AG08395 (cell line): ENCODE measurements at places on chromosomes 5 and 9.

DNA sequence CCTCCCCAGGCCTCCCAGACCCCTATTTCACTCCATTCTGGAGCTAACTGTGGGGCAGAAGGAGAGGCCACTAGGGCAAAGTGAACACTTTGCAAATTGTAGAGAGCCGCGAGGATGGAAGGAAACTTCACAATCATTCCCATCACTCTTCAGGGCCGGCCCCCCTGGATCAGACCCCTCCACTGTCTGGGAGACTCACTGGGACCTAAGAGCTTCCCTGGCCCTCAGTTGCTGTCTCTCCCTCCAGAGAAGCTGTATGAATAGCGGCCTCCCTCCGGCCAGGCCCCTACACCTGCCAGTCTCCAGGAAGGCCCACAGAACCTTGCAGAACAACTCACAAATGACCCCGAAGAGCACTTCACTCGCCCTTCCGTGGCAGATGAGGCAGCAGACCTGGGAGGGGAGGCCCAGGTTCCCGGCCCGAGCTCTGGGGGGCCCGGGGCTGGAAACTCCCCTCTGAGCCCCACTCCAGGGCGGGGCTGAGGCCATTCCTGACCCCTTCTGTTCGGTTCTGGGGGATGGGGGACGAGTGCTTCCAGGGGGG lies 141.9 kb upstream of the IER5L start:
- DNase-seq, result no peak

GRCh38 chr9:31027678-31028077 lies 1356.8 kb upstream of the ACO1 start:
- DNase-seq, result no peak

DNA sequence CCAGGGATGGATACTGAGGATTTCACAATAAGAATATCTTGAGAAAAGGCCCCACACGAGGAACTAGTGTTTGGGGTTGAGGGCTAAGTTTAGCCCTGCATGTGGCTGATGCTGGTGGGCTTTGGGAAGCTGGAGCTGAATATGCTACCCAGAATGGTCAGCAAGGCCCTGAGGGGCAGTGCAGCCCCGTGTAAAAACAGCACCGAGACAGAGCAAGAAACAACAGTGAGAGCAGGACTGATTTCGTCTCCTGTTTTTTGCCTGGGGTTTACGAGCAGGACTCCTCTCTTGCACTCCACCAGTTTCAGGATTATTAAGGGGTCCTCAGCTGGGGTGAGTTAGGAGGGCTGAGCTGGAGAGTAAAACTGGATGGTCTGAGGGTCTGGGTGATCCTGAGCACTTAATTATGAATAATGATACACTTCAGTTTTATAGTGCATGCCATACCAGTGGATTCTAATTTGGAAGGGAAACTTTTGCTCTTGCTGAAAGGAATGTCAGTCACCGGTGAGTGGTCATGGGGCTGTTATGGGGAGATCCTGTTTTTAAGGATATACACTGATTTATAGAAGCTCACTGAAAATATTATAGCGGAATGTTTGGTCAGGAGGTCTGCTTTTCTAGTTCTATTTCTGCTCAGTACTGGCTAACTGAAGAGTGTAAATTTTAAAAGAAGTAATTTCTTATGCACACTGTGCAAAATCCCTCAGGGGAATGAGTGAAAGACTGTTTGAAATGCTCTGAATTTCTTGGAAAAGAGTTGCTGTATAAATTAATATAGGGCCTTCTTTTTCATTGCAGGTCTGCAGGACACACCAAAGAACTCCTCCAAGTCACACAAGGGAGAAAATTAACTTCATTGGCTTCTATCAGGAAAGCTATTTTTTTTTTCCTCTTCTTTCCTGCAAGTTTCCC lies 42.7 kb upstream of the NFIB start:
- no peak for DNase-seq

DNA sequence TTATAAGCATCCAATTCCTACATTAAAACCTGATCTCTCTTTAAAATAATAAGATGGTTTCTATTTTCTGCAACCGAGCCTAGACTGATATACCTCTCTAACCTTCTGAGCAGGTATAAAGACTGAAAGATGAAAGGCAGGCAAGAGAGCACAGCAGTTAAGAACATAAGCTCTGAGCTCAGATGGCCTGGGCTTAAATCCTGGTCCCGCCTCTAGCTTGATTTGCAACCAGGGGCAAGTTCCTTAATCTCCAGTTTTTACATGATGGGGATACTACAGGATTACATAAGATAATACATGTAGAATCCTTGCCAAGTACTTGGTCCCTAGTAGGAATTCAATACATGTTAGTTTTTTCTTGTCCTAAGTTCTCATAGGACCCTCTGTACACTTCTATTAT lies 33.9 kb downstream of the SLC24A2 start:
- DNase-seq, result no peak

DNA sequence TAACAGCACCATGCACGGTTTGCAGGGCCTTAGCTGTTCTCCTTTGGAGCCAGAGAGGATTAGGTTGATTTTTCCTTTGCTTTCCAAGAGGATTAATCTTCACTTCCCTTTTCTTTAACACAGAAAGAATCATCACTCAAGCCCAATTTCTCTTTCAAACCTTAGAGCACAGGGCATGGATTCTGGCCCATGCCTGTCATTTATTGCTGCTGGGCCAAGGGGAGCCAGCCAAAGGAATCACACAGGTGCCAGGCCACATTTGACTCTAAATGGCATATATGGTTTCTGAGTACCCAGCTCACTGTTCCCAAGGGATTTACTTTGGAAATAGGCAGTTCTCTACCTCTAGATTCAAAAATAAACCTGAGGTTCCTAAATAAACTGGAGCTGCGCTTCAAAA lies 58.3 kb downstream of the FBXL7 start:
- DNase-seq, result no peak

GRCh38 chr5:5432020-5432707 lies 9.7 kb downstream of the ICE1 start:
- DNase-seq, result peak; percentile 52

GRCh38 chr9:127783111-127784008 lies 2.5 kb upstream of the CDK9 start:
- no peak for DNase-seq

DNA sequence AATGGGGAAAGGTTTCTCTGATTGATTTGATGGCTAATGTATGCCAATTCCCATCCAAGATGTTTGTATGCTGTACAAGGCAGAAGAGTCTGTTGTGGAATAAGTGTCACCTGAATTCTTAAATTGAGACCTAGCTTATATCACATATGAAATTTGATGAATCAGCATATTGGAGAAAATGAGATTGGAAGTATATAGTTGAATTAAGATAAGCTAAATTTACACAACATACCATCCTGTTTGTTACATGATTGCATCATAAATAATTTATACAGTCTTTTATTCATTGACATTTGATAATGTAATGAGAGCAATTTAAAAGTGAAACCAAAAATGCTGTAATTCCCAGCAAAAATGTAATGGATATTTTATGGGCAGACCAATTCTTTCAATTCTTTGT lies 1.1 kb downstream of the CWC27 start:
- DNase-seq, result no peak

- peak; percentile 74 for DNase-seq
Measured at GRCh38 chr5:151174612-151175101, 17.1 kb upstream of the ANXA6 start.

- peak; percentile 92 for DNase-seq
Measured at GRCh38 chr5:179820483-179821297, at the start of gene SQSTM1. SQSTM1 (plus strand) TSS chr5:179820905; CDS start chr5:179820937, 32 bp downstream.

DNA sequence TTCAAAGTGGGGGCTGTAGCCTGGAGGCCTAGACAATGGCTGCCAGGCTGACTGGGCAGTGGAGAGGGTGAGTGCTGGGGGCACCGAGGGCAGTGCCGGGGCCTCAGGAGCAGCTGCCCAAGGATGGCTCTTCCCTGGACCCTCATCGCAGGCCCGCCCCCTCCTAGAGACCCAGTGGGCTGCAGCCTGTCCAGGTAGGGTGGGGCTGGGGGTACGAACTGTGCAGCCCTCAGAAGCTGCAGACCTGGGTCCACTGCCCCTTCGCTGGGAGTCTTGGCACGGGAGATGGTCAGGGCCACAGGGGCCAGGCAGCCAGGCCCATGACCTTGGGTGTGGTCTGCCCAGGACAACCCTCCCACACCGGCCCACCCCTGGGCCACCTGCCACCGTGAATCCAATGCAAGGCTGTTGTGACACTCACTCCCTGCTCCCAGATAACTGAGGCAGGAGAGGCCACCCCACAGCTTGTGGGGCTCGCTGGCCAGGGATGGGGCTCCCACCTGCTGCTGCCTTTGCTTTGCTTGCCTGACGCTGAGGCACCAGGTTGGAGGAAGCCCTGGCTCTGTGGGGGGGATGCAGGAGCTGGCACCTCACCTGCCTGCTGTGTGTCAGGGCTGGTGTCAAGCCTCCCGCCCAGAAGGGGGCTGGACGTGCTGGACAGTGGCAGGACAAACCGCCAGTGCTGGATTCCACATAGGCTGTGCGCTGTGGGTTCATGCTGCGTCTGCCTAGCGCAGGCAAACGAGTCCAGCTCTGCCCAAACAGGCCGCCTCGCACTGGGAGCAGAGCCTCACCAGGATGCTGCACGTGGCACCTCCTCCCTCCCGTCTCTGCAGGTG lies 23.1 kb upstream of the SLC9A3 start:
- no peak for DNase-seq

GRCh38 chr5:81909677-81910076 lies 62.1 kb upstream of the ATG10 start:
- DNase-seq, result no peak

DNA sequence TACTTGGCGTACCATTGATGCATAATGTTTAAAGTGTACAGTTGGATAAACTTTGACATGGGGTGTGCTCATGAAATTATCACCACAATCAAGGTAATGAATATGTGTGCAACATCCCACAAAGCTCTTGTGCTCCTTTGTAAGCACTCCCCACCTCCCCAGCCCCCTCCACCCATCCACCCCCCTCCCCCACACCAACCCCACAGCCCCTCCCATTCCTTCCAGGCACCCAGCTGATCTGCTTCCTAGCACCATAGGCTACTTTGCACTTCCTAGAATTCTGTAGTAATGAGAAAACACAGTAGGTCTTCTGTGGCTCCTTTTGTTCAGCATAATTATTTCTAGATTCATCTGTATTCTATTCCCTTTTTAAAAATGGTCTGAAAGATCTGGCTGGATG lies 24.5 kb downstream of the FGD3 start:
- no peak for DNase-seq

GRCh38 chr5:102772273-102772672 lies 17.2 kb downstream of the PAM start:
- DNase-seq, result no peak

DNA sequence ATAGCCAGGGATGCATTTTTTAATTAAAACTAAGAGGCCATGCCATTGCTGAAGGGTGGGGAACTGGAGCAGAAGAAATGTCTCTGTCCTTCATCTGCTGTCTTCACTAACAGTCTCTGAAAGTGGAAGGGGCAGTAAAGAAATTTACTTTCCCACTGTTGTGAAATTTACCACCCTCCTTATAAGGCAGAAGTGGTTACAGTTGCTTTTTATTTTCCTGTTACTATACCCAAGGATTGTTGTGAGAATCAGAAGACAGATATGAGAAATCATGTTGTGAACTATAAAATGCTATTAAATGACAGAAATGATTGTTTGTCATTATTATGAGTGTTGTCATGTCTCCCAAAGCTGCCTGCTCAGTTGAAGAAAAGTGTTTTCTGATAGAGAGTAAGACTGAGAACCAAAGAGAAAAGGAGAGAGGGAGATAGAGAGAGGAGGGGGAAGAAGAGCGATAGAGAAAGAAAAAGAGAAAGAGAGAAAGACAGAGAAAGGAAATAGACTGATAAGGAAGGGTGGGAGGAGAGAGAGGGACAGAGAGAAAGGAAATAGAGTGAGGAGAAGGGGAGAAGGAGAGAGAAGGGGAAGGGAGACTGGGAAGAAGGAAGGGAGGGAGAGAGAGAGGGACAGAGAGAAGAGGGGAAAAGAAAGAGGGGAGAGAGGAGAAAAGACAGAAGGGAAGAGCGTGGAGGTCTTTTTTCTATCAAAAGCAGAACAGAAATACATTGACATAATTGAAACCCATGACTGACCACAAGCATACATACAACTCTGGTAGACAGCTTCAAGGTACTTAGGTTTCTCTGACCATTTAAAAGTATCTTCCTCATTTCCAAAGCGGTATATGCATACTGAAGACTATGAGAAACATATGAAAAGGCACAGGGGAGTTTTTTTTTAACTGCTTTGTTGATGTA lies 22.5 kb downstream of the SEC61B start:
- DNase-seq, result no peak

- DNase-seq, result no peak
Measured at GRCh38 chr5:179734536-179735164, 2.0 kb downstream of the MAML1 start.

- peak; percentile 44 for DNase-seq
Measured at GRCh38 chr9:71681708-71682272, 86.5 kb downstream of the CEMIP2 start.

DNA sequence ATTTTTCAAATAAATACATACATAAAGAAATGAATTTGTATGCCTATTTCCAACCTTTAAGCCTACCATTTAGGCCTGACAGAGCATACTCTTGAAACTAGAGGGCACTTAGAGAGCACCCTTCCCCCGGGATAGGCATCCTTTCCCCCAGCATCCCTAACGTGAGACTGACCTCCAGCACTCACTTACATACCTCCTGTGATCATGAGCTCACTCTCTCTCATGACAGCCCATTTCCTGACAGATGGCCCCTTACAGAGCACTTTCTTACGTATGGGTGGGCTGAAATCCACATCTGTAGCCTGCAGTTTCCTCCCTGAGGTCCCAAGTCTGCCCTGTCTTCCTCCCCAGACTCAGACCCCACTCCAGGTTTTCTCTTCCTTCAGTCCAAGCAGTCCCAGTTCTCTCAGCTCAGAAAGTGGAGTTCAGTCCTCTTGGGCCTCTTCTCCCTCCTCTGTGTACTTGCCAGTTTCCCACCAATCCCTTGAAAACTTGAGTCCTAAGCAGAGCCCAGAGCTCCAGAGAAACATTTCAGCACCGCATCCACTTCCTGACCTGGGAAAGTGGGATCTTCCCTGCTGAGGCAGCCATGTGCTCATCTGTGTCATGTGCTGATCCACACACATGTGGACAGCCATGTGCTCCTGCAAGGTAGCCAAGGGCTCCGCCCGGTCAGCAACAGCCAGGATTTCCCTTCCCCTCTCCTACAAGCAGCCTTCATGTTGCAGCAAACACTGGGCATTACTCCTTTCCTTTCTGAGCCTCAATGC lies 2.2 kb upstream of the CDX1 start:
- no peak for DNase-seq

DNA sequence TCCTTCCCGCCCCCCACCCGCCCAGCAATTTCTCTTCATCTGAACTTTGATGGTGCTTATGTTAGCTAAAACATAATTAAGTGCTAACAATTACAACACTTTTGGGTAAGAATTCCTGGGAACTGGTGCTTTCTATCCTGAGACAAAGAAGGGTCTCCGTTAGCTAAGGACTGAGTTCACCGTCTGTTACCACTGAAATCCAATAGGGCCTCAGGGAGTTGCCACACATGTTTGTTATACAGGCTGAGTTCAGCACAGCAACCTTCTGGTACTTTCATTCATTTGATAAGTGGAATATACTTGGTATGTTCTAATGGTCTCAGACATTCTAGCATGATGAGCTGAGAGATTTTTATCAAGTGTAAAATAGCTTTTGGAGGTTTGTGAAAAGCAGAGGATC lies 437.9 kb downstream of the EFNA5 start:
- DNase-seq, result no peak

GRCh38 chr9:111851553-111851952 lies 45.1 kb upstream of the UGCG start:
- DNase-seq, result no peak
